HL-60 (cell line): ENCODE measurements at places on chromosomes 2 and 18.

- peak; percentile 17 for DNase-seq
Measured at GRCh38 chr2:189783451-189783926, 650 bp downstream of the ORMDL1 start.

- DNase-seq: no peak
Measured at GRCh38 chr2:37570773-37571586, 100.5 kb downstream of the CDC42EP3 start.

- no peak for DNase-seq
Measured at GRCh38 chr18:23088310-23088709, 47.0 kb upstream of the CABLES1 start.

- no peak for DNase-seq
Measured at GRCh38 chr2:241900251-241901017, 30.9 kb downstream of the RTP5 start.

DNA sequence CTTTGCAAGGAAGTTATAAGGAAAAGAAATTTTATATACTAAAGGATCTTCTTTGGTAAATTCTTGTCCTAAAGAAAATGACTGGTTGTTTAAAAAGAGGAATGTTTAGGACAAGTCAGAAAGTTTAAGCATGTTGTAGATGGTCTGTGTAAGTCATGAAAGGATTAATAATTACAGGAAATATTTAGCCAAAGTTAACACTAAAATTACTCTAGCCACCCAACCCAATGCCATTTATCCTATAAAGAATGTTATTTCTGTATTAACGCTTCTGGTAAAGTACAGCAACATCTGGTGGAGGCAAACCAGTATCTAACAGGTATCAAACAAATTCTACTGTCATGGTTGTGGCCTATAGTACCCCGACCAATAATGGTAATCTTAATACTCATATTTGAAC, 546.9 kb upstream of the PKDCC start:
- no peak for DNase-seq

DNA sequence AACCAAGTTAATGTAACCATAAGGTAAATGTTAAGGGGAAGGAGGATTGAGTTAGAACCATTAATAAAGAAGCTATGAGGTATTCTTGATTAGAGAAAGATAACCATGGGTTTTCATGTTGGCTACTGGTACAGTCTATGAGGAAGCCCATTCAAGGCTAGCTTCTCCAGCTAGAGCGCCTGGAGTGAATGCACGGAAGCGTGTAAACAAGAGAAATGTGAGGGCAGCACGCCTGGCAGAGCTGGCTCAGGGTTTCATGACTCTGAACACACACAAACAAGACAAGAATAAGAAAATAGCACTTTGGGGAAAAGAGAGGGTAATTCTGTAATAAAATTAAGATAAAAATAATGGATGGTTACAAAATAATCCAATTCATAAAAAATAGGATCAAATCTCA, 255.3 kb downstream of the PDE11A start:
- no peak for DNase-seq

- no peak for DNase-seq
Measured at GRCh38 chr2:33984131-33984530, 385.0 kb upstream of the FAM98A start.

DNA sequence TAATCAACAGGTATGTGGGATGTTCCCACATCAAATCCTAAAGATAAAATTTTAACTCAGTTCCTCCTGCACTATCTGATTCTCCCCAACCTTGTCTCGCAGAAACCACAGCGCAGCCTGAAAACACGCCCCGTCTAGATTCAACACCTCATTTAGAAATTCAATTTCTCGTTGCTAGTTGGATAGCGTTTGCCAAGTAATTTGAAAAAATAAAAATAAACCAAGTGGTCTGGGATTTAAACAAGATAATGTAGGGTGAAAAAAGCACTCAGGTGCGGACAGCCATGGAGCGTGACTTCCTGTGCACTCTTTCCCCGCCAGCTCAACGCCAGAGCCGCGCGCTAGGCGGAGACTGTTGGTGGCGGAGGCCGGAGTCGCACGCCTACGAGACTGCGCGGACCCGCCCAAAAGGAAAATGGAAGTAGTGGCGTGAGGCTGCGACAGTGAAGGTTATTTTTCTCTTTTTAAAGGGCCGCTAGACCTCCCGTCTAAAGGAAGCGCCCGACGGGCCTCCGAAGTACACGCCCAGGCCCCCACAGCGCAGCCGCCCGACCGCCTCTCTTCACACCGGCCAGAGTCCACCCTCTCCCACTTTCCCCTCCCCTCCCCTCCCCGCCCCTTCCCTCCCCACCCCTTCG, 615 bp upstream of the CCNT2 start:
- DNase-seq: peak; percentile 80

DNA sequence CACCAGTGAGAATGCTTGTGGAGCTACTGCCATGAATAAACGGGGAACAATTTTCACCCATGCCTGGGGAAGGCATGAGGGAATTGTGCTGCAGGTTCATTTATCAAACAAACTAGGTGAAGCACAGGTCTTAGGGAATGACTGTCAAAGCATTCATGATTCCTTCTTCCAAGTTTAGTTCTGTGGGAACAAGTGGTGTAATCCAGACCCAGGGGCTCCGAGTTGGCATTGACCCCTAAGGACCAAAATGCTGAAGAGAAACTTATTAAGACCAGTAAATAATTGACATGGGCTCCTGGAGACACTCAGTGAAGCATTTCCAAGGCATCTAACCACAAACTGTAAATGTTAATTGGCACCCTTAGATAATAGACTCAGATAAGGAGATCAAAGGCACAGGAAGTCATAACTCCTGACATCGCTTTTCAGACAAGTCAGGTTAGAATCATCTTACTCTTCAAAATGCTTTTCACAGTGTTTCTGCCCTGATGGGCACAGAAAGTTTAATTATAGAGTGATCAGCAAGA, 96.9 kb downstream of the SPP2 start:
- DNase-seq: no peak

DNA sequence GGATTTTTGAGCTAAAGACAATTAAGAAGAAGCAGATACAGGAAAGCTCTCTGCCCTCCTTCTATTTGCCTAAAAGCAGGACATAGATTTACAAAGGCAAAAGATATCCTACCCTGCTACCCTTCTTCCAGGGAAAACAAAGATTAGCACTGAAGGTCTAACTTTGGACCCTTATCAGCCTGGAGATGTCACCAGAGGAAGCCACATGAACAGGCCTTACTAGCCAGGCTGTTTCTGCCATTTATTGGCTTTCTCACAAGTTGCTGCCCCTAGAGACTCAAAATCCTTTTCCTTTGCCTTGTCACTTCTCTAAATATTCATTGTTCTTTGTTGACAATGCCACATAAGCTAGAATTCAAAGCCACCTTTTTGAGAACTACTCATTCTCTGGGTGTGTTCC, 147.3 kb downstream of the B3GNT2 start:
- DNase-seq: no peak

- DNase-seq: peak; percentile 87
Measured at GRCh38 chr2:25032094-25032493, 9.8 kb upstream of the EFR3B start.

GRCh38 chr18:44732599-44732998, 51.9 kb downstream of the SETBP1 start:
- no peak for DNase-seq

GRCh38 chr2:158969715-158970240, 1.3 kb downstream of the TANC1 start:
- DNase-seq: no peak

DNA sequence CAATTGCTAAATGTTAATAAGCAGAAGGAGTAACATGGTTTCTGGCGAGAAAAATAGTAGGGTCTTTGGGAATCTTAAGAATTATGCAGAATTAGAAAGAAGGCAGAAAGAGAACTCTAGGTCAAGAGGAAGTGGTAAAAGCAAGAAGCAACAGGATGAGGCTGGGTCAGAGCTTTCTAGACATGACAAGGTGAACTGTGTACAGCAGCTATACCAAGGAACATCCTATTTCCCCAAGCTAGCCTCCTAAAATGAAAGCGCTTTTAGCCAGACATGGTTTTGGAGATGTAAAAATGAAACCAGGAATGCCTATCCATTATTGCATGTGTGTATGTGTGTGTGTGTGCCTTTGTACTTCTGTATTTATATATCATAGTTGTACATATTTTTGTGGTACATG, 42.3 kb upstream of the STAT1 start:
- DNase-seq: no peak

DNA sequence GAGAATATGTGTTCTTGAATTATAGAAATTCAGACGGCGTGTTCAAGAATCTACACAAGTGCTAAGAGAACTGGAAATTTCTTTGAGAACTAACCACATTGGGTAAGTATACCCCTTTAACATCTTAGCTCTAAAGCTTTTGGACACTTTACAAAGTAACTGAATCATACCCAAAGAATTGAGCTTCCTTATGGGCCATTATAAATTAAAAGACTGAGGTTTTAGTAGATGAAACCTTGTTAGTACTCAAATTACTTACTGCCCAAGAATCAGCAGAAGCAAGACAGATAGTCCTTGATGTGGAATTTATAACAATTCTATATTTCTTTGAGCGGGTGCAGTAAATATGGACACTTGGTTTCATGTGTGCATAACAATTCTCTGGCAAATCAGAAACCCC, 168.3 kb downstream of the PRPF40A start:
- DNase-seq: no peak

DNA sequence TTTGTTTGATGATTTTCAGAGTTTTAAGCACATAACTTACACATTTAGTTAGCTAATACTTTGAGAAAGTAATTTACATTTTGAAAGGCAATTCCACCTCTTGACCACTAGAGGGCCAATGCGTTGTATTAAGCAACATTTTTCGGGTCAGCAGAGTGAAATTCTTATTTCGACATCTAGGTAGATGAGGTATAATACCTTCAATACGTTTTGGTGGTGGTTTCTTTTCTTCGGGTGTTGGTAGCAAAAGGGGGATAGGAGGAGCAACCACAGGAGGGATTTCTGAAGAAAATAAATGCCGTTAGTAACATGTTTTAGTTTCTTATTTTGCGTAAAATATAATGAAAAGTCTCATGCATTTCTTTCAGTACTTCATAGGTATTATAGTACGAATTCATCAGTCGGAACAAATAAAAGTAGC, 106.3 kb downstream of the TTN start:
- DNase-seq: peak; percentile 24

GRCh38 chr18:21904856-21905255, 164.3 kb downstream of the MIB1 start:
- no peak for DNase-seq

- DNase-seq: no peak
Measured at GRCh38 chr2:71410696-71411095, 42.7 kb upstream of the DYSF start.

DNA sequence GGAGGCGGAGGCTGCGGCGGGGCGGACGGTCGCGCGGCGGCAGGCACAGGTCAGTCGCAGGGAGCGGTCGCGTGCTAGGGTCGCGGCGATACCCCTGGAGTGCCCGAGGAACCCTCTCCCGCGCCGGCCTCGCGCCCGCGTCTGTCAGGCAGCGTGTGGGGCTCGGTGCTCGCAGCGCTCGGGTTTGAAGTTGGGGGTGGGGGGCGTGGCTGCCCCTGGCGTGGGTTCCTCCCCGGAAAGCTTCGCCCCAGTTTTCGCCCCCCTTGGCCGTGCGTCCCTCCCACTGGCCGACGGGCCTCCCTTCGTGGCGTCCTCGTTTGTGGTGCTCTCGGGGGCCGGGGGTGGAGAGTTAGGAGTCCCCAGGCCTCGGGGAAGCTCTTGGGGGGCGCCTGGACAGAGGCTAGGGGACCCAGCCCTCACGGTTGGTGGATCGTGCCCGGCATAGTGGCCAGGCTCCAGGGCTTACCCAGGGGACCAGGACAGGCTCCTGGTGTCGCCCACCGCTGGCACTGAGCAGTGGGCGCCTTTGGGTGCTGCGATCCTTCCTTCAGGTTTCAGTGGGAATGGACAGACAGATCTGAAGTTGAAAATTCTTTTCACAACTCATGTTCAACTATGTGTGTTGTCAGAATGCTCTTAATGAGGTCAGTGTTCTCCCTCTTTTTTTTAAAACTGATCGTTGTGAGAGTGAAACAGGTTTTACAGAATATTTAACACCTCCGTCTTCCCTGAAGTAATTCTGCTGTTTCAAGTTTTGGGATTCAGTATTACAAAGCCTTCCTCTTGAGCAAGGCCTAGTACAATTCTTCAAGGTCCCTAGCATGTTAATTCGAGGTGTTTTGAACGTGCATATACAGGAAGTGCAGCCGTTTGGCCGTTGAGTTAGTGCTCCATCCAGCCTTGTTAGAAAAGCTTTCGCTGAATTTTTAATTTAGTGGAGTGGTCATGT, 604 bp downstream of the RALBP1 start:
- peak; percentile 74 for DNase-seq

DNA sequence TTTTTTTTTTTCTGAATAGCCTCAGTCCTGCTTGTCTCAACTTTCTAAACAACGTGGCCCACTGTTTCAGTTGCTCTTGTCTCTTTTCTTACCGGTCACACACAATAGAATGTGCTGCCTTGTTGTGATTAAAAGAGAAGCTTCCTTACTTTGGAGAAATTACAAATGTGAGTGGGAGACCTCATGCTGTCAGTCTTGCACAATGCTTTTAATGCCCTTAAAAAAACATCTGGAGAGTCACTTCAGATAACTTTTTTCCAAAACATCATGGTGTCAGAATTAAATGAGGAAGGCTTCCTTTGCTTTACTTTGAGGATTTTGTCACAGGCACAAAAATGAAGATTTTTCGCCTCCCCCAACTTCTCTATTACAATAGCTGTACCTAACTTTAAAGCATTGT, 37.7 kb downstream of the LHCGR start:
- no peak for DNase-seq

- DNase-seq: no peak
Measured at GRCh38 chr2:11874861-11875260, 128.4 kb downstream of the LPIN1 start.

DNA sequence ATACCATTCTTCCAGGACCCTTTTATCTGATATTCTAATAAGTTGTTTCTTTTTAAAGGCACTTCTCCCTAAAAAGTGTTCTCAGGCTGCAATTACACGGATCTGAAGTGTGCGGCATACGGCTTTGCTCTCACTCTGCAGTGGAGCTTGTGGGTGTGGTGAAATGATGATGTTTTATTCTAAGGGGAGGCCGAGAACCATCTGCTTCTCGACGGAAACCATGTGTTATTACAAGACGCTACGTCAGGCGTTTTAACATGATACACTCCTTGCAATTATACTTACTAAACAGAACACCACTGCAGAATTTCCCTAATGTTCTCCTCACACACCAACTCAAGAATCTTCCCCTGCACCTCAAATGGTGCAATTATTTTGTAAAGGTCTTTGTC, 34.9 kb upstream of the CTDP1 start:
- no peak for DNase-seq

DNA sequence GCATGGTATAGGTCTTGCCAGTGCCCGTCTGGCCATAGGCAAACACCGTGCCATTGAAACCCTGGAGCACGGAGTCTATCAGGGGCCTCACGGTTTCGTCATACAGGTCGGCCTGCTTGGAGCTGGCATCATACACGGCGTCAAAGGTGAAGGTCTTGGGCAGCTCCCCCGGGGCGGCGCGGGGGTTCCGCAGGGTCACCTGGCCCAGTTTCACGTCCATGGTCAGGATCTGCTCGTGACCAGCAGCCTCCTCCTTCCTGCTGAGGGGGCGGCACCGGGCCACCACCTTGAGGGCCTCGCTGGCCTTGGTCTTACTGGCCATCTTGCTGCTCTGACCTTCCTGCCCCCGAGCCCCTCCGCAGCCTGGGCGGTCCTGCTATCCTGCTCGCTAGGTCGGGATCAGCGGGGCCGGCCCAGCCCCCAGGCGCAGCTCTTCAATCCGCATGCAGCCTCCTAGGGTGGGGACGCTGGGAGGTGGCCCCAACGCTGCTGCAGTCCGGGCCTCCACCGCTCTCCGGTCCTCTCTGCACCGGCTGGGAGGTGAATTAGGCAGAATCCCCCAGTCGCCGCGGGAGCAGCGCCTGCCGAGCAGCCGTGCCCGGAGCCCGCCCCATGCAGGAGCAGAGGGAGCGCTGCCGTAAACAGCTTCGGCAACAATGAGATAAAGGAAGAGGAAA, 563 bp downstream of the KIF3C start:
- peak; percentile 20 for DNase-seq

GRCh38 chr18:35106013-35106844, 65.0 kb downstream of the MAPRE2 start:
- no peak for DNase-seq
